Jurkat, Clone E6-1 (cell line): ENCODE measurements at places on chromosomes 16 and 17.

DNA sequence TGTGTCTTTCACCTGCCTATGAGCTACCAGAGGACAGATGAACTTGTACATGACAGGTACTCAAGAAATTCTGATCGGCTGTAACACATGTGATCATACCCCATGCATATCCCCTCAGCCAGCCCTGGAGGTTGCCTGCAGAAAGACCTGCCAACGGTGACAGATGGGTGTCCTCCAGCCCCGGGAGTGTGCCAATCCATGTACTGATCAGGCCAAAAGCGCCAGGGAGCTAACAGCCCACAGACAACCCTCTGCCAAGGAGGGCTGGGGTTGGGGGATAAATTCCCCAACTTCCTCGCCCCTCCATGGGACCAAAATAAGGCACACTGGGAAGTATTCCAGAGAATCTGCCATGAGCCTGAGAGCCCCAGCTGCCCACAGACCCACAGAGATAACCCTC is 189.4 kb downstream of the CCT6B start:
- no peak for DNase-seq

GRCh38 chr16:55543472-55543871 is 23.0 kb upstream of the CAPNS2 start:
- no peak for DNase-seq

- peak; percentile 91 for DNase-seq
Observed at GRCh38 chr17:80261159-80261894, 675 bp downstream of the RNF213 start.

GRCh38 chr16:759110-759910 is 1.2 kb upstream of the MSLN start:
- DNase-seq, result no peak

- no peak for DNase-seq
Observed at GRCh38 chr17:10200645-10201044, 2.2 kb upstream of the GAS7 start.

DNA sequence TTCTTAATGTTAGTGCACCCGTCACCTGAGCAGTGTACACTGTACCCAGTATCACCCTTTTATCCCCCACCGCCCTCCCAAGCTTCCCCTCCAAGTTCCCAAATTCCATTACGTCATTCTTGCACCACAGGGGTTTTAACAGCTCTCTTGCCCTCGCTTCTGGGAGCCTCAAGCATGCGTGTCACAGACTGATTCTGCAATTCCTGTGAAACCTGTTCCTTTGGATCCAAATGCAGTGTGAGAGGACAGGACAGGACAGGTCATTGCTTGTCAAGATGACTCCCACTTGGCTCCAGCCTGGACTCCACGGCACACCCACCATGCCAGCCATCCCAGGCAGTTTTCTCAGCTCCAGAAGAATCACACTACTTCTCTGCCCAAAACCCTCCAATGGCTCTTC is 44.1 kb downstream of the CYB5D2 start:
- DNase-seq, result no peak

- DNase-seq, result no peak
Observed at GRCh38 chr16:21644674-21645073, 7.7 kb downstream of the IGSF6 start.

GRCh38 chr17:43982171-43982570 is 22.3 kb upstream of the NAGS start:
- no peak for DNase-seq

DNA sequence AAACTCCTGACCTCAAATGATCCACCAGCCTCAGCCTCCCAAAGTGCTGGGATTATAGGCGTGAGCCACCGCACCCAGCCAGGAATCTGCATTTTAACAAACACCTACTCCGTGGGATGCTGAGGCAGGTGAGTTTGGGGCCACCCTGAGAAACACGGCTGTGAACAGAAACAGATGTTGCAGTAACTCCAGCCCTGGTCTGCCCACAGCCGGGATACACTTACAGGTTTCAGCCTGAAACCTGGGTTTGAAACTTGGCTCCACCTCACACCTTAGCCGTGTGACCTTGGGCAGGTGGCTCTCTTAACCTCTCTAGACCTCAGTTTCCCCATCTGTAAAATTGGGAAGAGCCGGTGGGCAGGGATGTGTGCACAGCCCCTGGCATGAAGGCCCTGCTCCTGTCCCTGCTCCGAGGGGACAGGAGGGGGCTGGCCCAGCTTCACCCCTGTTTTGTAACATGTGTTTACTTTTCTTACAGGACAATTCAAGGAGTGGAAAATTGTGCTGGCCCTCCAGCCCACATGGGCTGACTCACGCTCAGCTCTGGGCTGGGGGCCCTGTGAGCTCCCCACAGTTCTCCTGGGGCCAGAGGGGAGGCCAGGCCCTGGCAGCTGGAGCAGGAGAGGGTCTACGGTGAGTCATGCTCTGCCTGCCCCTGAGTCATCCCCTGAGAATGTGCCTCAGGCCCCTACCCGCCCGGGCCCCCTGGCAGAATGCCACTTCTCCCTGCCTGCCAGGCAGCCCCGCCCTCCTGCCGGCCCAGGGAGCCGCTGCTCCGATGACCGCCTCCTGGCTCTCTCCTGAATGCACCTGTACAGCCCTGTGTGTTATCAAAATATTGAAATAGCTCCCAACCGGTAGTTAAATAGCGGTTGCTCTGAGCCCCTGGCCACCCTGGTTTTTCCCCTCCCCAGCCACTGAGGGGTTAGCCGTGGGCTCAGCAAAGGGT is 7.7 kb upstream of the PPL start:
- DNase-seq, result no peak

- DNase-seq, result no peak
Observed at GRCh38 chr16:31853291-31853690, 20.3 kb upstream of the ZNF267 start.

GRCh38 chr16:19348578-19349315 is 63.2 kb downstream of the CLEC19A start:
- DNase-seq, result no peak
